ENCODE measurements at places on chromosomes 2 and 18.

GRCh38 chr2:73972846-73973245, 11.9 kb upstream of the TET3 start:
- no peak for DNase-seq

DNA sequence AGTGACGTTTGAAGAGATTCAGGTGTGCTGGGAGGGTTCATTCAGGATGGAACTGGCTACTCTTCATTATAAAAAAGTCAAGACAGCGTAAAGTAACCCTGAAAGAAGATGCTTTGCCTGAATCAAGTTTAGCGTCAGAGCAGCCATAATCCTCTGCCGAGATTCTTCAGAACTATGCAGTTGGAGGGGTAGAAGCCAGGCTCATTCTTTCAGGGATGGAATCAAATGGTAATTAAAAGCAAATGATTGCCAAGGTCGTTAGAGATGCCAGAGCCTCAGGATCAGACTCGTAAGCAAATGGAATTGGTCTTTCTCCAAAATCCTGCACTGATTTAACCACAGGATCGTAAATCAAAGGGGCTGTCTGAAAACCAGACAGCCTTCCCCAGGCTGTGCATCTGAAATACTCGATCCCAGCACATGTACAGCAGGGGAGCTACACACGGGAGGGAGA, 21.9 kb downstream of the APCDD1 start:
- DNase-seq, result no peak

- no peak for DNase-seq
These were observed 157.4 kb downstream of the ANKRD30B start for GRCh38 chr18:14905350-14905749.

GRCh38 chr2:58701688-58702301, 460.7 kb upstream of the FANCL start:
- DNase-seq, result no peak

- no peak for DNase-seq
These were observed 161.5 kb upstream of the NT5C1B start for GRCh38 chr2:18750672-18751554.

GRCh38 chr18:3524706-3525105, 74.7 kb downstream of the TGIF1 start:
- DNase-seq, result no peak

DNA sequence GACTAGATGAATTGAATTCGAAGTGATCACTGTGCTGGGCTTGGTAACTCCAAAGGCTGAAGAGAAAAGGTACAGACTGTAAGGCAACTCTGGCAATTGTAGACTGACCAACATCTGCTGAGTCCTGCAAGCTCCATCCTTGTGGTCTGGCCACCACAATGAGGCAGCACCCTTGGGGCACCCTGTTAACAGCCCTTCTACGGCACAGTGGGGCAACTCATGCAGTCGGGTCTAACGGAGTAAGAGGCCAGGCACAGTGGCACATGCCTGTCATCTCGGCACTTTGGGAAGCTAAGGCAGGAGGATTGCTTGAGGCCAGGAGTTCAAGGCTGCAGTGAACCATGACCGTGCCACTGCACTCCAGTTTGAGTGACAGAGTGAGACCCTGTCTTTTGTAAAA, 126.8 kb downstream of the ZAP70 start:
- DNase-seq, result no peak

GRCh38 chr18:48950536-48951447, at the start of gene SMAD7:
Gene SMAD7, minus strand, starts transcription at chr18:48950965. Its CDS starts 541 bp downstream, at chr18:48950424.
- DNase-seq, result no peak

DNA sequence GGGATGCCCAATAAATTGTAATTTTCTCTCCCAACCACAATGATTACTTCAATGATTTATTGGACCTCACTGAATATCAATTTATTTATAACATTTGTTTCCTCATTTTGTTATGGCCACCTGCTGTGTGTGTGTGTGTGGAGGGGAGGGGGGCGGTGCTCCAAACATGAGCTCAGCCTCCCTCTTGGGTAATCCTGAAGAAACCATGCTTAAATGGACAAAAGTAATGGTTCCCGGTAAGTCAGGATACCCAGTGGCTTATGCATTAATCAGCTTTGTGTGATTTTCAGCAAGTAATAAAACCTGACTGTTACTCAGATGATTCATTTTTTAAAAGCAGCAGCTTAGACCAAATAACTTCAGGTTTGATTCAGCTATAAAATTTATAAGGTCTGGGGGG, 495.1 kb upstream of the MEX3C start:
- no peak for DNase-seq

GRCh38 chr18:48862132-48862531, 88.6 kb downstream of the SMAD7 start:
- DNase-seq, result no peak

DNA sequence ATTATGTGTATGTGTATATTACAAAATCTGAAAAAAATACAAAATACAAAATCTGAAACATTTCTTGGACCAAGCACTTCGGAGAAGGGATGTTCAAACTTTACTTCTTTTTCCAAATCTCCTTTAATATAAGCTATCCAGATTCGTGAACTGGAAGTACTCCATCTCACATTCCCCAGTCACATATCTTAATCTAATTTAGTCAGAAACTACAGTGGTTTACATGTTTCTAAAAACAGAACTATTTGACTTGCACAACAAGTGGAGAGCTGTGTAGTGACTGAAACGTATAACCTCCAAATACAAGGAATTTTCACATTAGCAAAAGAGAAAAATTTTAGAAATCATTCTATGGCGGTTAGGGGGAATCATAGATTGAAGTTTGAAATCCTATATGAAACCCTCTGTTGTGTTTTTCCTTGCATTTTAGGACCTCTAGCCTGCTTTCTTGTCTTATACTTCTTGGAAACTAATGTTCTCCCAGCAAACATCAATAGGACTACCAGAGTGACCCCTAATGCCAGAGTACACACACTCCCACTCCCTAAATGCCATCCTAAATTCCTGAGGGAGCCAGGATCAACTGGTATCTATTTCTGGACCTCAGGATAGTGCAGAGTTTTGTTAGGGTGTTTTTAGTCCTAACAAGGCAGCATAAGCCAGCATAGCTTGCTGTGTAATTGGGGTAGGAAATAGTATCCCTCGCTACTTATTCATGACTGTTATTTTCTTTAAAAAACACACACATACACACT, 30.2 kb upstream of the ROCK1 start:
- DNase-seq, result no peak

DNA sequence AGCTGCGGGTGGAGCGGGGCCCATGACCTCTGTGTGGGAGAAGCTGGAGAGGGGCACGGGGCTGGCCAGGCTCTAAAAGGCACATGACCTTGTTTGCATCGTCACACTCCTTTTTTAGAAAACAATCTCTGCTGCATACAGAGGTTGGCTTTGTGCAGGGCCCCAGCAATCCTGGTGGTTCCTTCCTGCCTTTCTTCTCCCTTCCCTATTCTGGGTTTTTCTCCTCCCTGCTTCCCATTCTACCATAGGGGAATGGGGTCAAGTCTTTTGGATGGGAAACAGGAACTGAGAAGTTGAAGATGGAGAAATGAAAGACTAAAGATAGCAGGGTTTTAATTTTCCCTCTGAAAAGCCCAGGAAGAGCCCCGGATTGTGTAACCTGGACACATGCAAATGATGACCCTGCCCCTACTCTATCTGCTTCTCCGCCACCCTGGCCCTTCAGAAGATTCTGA, 53.9 kb downstream of the ASAP2 start:
- no peak for DNase-seq

DNA sequence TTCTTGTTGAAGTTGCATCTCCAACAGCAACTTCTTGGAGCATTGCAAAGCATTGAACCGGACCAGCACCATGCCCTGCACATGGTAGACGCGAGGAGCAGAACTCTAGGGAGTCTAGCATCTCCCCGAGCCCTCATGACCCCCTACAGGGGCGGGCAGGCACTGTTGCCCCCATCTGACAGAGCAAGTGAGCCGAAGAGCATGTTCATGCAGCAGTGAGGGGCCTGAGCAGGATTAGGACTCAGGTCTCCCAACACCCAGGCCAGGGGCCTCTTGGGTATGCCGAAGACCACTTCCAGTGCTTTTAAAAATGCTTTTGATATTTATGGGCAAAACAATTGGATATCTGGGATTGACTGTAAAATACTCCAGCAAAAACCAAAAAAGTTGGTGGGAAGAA, 163.3 kb downstream of the TFCP2L1 start:
- DNase-seq, result no peak

DNA sequence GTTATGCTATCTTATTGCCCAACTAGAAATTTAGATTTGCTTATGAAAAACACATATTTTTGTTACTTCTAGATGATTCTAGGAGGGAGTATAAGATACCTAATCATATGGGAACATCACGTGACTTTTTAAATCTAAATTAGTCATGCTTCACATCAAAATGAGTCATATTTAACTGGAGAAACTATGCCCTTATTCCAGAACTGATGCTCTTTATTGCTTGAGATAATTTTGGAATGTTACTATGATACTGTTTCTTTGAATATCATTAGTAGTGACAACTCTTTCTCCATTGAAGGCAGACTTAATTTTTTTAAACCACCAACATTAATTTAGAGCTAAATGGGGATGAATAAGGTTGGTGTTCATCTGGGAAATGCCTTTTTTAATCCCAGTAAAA, 19.9 kb upstream of the ELAC1 start:
- DNase-seq, result no peak

All from stimulated activated naive B cell treated with anti-CD40 and anti-IgM and Interleukin-4, amounts not matched to agents 10 μg/mL and 1 μg/mL and 100 μg/mL, for 72 hours (primary cell).